ENCODE measurements at places on chromosomes 16 and 17.

DNA sequence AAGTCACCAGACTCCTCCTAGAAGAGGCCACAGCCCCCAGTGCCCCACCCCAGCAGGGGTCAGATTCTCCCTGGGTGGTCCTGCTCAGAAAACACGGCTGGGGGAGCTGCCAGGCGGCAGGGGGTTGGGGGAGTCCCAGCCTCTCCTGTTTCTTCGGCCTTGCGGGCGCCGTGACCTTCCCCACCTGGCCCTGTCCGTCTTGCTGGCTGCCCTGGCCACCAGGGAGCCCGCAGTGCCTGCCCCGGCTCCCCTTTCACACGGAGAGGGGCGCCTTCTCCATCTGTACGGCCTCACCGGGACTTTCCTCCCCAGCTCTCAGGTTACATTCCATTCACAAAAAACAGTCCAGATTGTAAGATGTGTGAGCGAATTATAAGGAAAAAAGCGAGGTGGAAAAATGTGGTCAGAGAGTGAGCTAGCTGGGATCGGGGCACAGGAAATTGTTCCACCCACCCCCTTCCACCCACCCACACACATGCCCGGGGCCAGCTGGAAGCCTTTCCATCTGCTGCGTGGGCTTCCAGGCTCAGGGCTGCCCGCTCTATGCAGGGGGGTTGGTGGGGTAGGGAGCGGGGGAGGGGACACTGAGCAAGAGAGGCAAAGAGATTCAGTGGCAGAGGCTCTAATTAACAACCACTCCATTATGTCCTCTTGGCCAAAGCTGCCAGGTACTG lies 14.6 kb upstream of the CIBAR2 start:
- H3K36me3 ChIP-seq: no peaks in the 10 kb centered on the region
- peak overlapping the region; percentile 84 for H3K27ac ChIP-seq
- no peaks in the 10 kb centered on the region for H3K27me3 ChIP-seq
- peak overlapping the region; percentile 36 for H3K4me3 ChIP-seq

DNA sequence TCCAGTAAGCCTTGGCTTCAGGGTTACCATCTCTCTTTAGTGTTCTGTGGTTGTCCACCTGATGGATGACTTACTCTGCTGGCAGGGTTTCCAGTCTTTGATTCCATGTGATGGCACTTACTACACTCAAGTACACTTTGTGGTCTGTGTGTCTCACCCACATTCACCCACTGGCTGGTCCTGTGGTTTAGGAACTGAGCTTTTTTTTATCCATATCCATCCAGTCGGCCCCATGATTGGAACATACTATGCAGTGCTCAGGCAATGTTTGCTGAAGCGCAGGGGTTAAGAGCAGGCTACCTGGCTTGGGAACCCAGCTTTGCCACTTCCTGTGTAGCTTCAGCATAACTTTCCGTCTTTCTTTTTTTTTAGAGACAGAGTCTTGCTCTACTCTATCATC lies 2.8 kb upstream of the FUS start:
- peak overlapping the region; percentile 81 for H3K27ac ChIP-seq
- H3K36me3 ChIP-seq: peaks cover 25% of the 10 kb centered on the region
- H3K4me1 ChIP-seq: peaks cover 30% of the 10 kb centered on the region
- no peaks in the 10 kb centered on the region for H3K27me3 ChIP-seq

DNA sequence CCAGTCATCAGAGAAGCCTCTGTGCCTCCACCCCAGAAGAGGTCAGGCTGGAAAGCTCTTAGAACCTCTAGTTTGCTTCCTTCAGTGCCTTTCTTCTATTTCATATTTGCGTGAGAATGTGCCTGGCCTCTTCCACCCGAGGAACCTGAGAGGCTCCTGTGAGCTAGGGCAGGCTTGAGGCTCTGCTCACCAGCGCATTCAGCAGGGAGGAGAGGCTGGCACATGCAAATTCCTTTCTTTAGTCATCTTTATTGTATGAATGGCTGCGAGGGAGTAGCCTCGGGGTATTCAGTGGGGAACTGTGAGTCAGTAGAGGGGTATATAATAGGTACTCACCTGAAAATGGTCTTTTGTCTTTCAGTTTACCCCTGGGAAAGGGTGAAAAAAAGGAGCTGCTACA lies 268.3 kb downstream of the ABCC12 start:
- H3K27ac ChIP-seq: no peak overlapping the region
- no peak for DNase-seq
- no peaks in the 10 kb centered on the region for H3K4me1 ChIP-seq
- H3K36me3 ChIP-seq: no peaks in the 10 kb centered on the region

GRCh38 chr17:44307387-44308186 lies 814 bp upstream of the RUNDC3A start:
- peaks cover 11% of the 10 kb centered on the region for H3K4me1 ChIP-seq
- peak overlapping the region; percentile 12 for H3K4me3 ChIP-seq
- DNase-seq: peak; percentile 52
- no peaks in the 10 kb centered on the region for H3K36me3 ChIP-seq
- H3K27me3 ChIP-seq: peaks cover 30% of the 10 kb centered on the region

DNA sequence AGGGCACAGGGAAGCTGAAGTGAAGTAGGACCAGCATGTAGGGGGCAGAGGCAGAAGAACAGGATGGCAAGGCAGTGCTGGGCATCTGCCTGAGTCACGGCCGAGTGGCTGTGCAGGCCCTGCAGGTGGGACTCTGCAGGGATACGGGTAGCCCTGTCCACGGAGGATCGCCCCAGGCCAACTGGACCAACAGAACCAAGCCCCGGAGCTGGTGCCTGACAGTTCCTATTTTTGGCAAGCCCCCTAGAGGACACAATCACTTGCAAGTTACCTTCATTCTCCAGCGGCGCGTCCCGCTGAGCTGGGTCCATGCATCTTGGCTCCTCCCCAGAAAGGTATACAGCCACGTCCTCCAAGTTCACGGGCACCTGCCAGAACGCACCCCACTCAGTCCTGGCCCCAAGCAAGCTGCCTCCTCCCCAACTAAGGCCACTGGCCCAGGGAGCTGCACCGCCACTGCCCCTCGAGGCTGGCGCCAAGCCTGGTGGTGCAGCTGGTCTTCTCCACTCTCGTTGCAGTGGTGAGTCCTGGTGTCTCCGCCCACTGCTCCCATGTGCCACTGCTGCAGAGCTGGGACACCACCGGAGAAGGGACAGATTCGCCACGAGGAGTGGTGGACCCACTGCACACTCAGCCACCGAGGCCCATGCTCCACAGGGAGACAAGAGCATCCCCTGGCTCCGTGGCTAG lies 6.6 kb downstream of the ZNF500 start:
- no peak overlapping the region for H3K4me3 ChIP-seq
- peaks cover 87% of the 10 kb centered on the region for H3K36me3 ChIP-seq
- DNase-seq: no peak
- H3K27ac ChIP-seq: no peak overlapping the region
- H3K4me1 ChIP-seq: peaks cover 9% of the 10 kb centered on the region

- no peak overlapping the region for H3K4me3 ChIP-seq
- peak; percentile 82 for DNase-seq
- H3K27ac ChIP-seq: no peak overlapping the region
Observed at GRCh38 chr16:77971306-77972061, 50.9 kb upstream of the CLEC3A start.
